AG08395 (cell line): ENCODE measurements at places on chromosomes 5 and 9.
A peak's percentile ranks its signal among the peaks of the same experiment; 100 is the strongest.

GRCh38 chr5:135543001-135543484 is 7.3 kb upstream of the NEUROG1 start:
- no peak for DNase-seq

DNA sequence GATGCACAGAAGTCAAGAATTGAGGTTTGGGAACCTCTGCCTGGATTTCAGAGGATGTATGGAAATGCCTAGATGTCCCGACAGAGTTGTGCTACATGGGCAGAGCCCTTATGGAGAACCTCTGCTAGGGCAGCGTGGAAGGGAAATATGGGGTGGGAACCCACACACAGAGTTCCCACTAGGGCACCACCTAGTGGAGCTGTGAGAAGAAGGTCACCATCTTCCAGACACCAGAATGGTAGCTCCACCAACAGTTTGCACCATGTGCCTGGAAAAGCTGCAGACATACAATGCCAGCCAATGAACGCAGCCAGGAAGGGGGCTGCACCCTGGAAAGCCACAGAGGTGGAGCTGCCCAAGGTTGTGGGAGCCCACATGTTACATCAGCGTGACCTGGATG is 104.5 kb downstream of the STK32A start:
- DNase-seq = no peak

DNA sequence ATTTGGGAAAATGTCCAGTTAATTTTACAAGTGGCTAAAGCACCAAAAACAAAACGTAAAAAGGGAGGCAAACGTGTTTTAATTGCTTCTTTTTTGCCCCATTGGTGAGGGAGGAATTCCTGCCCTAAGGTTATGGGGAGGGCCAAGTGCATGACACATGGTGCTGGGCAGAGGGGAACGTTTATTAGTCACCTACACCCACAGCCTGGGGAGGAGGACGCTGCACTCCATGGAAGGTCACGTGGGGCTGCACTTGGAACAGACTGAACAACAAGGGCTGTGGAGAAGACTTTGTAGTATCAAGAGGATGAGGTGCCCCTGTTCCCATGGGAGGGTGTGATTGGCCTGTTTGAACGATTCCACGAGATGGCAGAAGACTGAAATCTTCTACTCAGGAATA is 13.7 kb upstream of the ADAMTS16 start:
- peak; percentile 74 for DNase-seq

- no peak for DNase-seq
Measured at GRCh38 chr5:41012318-41012717, 58.8 kb downstream of the MROH2B start.

DNA sequence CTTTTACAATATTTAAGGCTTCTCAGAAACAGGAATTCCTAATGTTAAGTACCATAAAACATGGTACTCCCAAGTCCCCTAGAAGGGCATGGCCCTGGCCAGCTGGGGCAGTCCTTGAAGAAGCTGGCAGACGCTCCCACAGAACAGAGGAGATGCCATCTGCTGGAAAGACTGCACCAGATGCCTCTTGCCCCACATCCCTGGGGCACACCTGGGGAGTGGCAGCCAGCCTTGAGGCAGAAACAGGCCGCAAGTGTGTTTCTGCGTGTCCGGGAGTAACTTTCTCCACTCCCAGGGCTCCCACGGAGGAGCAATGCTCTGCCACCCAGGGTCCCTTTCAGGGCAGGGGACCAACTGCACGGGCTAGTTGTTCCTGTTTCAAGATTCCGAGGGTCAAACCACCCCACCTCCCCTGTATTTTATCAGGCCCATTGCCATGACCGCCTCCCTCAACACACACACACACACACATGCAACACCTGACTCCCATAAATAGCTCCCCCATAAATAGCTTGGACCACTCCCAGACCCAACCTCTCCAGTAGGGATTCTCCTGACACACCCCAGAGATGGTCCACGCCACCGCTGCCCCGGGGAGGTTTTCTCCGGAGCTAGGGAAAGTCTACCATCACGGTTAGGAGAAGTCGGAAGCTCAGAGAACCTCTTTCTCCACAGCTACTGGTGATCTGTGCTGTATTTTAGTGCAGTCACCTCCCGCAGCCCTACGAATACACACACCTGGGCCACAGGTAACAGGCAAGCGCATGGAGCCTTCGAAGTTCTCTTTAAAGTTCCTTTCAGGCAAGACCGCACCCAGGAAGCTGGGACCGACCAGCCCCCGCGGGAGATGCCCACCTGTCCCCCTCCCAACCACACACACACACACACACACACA is 1.5 kb downstream of the SPOCK1 start:
- no peak for DNase-seq

DNA sequence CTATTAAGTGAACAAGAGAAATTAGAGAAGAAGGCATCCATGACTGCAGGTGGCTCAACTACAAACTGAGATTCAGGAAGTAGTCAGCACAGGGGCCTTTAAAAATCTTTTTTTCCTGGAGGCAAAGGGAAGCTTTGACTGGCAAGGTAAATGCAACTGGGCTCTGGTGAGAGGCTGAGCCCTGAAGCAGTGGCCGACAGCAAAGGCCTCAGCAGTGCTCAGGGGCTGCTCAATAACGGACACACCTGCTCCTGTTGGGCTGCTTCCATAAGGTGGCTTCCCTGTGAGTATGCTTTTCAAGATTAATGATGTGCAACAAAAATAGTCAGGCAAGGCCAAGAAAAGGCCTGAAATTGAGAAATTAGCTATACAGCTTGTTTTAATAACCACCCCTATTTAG is 134.2 kb upstream of the RGMB start:
- DNase-seq = no peak

GRCh38 chr5:16578474-16578883 is 38.3 kb downstream of the RETREG1 start:
- no peak for DNase-seq

DNA sequence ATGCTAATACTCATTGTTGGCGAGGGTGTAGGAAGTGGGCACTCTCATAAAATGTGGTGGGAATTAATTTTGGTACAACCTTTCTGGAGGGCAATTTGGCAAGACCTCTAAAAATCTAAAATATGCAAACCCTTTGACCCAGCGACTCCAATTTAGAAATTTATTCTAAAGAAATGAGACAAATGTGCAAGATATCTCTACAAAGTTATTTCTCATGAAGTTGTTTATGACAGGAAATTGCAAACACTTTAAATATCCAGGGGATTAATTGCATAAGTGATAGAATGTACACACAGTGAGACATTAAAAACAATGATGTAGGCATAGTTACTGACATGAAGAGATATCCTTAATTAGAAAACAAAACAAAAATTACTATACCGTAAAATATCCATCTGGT is 246.3 kb upstream of the MAP3K1 start:
- no peak for DNase-seq

- DNase-seq = no peak
Measured at GRCh38 chr5:124074500-124074899, 562.5 kb downstream of the CSNK1G3 start.

DNA sequence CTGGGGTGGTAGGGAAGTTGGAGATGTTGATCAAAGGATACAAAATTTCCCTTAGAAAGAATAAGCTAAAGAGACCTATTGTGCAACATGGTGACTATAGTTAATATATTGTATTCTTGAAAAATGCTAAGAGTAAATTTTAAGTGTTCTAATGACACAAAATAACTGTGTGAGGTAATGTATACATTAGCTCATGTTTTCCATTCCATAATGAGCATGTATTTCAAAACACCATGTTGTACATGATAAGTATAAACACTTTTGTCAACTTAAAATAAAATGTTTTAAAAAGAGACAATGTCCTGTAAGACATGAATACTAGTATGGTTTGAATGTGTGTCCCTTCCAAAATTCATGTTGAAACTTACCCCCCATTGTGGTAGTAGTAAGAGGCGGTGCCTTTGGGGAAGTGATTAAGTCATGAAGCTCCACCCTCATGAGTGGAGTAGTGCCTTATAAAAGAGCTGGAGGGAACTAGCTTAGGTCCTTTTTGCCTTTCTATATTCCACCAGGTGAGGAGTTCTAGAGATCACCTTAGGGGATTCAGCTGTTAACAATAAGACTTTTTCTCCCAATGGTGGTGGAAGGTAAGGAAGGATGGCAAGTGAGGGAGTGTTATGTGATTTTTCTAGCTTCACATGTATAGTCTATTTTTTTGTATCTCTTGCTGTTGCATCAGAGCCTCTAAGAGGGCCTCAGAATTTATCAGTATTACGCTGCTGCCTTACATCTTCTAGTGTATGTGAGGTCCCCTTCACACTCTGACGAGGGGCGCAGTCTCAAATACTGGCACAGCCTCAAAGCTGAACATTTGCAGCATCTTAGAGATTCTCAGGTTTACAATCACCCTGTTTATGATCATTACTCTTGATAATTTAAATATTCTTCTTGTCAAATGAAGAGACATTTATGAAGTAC is 94.9 kb upstream of the NREP start:
- DNase-seq = no peak

DNA sequence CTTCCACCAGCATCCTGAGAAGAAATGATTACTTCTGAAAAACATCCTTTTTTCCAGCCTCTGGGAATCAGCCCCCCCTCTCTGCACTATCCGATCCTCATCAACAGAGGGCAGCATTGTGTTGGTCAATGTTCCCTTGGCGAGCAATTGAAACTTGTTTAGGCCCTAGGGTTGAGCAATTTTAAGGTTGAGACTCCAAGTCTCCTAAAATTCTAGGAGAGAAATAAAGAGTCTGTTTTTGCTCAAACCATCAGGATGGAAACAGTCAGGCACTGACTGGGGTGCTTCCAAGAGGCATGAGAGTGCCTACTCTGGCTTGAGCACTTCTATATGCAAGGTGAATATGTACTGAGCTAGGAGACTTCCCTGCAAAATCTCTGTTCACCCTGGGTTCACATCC is 12.4 kb upstream of the CYFIP2 start:
- peak; percentile 85 for DNase-seq

GRCh38 chr9:32703635-32704034 is 68.2 kb upstream of the TAF1L start:
- no peak for DNase-seq

- DNase-seq = no peak
Measured at GRCh38 chr5:56003679-56004078, 8.9 kb upstream of the IL6ST start.

DNA sequence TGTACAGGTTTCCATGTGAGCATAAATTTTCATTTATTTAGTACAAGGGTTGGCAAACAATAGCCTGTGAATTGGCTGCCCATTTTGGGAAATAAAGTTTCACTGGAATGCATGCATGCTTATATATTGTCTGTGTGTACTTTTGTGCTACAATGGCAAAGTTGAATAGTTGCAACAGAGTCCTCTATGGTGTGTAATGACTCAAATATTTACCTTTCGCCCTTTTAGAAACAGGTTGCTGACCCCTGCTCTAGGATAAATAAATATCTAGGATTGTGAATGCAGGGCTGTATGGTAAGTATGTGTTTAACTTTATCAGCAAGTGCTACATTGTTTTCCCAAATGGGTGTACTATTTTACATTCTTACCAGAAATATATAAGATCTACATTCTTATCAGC is 47.2 kb downstream of the XRCC4 start:
- no peak for DNase-seq

GRCh38 chr9:571066-571465 is 270.4 kb upstream of the DMRT1 start:
- no peak for DNase-seq

- DNase-seq = no peak
Measured at GRCh38 chr5:139162448-139162847, 35.7 kb downstream of the SIL1 start.

GRCh38 chr5:169700611-169701010 is 63.5 kb downstream of the DOCK2 start:
- no peak for DNase-seq

- peak; percentile 12 for DNase-seq
Measured at GRCh38 chr5:142109331-142110045, 909 bp downstream of the NDFIP1 start.

GRCh38 chr9:111630182-111630963 is 761 bp upstream of the DNAJC25 start:
- DNase-seq = no peak

DNA sequence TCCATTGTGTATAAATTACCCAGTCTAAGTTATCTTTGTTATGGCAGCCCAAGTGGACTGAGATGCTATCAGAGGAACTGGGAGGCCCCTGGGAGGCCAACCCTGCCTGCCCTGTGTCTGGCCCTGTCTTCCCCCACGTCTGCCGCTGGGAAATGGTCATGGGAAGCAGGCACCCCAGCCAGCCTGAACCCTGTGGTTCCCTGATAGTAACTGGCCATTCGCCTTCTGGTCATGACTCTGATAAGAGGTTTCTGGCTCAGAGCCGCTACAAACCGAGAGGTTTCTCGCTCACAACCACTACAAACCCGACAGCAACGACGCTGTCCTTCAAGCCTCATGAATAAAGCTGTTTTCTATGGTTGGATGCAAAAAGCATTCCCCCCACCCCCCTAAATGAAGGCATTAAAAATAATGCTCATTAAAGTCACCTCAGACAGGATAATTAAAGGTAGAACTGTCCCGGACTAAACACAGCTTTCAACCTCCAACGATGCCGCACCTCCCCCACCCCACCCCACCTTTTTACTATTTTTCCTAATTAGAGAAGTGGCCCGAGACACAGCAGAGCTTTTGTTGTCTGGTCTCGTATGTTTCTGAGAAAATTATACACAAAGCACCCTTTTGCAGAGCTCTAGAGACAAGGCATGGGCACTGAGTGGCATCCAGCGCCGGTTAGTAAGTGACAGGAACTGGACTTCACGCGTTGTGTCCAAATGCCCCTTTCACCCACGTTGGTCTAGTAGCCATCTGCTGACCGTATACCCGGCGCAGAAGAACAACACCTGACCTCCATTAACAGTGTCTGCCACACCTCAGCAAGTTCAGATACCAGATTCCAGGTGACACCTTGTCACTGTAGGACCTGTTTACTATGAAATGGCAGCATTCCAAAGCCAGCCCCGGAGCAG is 140.8 kb downstream of the COL23A1 start:
- no peak for DNase-seq

DNA sequence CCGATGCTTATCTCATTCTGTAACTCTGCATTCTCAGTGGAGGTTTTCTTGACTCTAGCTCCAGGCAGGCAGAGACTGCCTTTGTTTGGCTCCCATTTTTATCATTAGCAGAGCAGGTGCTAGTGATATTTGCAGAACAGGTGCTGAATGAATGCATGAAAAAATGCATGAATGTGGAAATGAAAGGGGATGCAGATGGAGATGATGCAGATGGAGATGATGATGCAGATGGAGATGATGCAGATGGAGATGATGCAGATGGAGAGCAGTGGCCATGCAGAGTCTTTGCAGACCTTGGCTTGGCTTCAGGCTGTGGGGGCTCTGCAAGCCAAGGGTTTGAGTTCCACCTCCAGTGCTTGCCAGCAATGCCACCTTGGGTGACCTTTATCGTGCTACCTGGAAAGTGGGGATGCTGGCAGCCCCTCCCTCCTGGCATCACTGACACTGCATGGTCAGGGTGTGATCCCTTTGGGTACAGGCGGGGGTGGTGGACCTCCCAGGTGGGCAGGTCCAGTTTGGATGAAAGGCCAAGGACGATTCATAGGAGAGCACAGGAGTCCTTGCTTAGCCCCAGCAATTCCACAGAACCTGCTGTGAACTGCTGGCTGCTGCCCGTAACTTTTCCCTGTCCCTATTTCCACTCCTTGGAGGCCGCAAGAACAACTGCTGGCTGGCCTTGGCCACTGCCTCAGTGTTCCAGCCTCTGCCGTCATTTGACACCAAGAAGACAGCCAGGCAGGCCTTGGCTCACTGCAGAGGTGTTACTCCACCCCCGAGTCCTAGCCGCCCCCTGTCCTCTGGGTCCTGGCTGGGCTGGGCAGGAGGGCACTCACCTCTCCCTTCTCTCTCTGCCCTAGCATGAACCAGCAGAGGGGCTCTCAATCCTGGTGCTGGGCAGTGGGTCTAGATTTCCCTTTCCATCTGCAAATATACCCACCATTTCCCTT is 33.0 kb downstream of the ERGIC1 start:
- no peak for DNase-seq

GRCh38 chr5:149870697-149871096 is 73.9 kb downstream of the PDE6A start:
- DNase-seq = no peak
